ENCODE measurements at places on chromosomes 16 and 17.

DNA sequence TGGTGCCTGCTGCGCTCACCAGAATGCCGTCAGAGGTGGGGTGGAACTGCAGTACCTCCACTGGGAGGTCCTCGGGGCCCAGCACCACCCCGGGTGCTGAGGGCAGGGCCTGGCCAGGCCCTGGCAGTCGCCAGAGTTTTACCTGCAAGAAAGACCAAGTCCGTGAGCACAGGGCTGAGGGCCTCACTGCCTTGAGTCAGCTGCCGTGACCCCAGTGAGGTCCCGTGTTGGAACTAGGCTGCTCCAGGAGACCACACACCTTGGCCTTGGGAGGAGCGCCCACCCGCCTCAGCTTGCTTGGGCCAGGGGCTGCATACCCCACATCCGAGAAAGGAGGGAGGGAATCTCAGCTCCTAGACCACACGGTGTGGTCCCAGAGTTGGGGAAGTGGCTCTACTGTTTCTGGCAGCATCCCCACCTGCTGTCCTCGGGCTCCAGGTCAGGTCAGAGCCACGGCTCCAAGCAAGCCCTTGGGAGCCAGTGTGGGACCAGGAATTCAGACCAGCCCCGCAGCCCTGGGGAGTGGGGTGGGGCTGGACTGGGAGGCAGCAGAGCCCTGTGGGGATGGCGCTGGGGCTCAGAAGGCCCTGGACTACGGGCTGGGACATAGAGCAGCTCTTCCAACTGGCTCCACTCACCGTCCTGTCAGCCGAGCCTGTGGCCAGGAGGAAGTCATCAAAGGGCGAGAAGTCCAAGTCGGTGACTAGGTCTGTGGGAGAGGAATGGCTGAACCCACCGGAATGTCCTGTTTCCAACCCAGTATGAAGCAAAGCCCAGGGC, 8.7 kb downstream of the CORO7 start:
- DNase-seq, result no peak

GRCh38 chr16:76175718-76176117, 101.5 kb upstream of the CNTNAP4 start:
- no peak for DNase-seq

- DNase-seq, result no peak
These were observed 23.4 kb downstream of the NGFR start for GRCh38 chr17:49518346-49519078.

DNA sequence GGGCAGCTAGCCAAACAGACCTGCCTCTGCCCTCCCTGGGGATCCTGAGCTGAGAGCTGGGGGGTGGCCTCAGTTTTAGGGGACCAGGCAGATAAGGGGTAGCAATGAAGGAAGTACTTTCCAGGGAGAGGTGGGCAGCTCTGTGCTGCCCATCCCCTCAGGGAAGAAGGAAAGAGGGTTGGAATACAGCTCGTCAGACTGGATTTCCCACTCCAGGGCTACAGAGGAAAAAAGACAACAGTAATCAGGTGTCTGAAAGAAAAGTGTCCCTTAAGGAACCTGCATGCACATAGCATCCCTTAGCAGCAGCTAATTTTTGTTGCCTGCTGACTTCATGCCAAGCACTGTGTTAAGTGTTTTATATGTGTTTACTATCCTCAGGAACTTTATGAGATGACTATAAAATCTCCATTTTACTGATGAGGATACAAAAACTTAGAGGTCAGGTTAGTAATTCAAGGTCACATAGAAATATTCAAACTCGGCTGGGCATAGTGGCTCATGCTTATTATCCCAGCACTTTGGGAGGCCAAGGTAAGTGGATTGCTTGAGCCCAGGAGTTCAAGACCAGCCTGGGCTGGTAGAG, 3.2 kb upstream of the MRPL58 start:
- DNase-seq, result no peak

DNA sequence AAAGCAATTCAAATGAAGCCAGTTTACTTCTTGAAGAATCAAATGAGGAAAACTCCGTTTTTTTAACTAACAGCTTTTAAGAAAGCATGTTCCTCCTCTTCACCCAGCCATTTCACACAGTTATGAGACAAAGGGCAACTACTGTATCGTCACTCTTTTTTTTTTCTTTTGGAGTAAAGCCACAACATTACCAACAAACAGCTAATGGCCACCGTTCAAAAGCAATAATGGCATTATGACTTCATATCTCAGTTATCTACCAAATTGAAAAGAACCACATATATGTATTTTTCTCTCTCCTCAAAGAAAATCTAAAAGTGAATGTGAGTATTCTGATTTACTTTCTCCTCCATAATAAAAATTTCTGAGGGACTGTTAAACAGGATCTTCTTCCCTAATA, 14.5 kb downstream of the GRB2 start:
- DNase-seq, result no peak

GRCh38 chr16:69563605-69564580, 1.9 kb upstream of the NFAT5 start:
- no peak for DNase-seq

DNA sequence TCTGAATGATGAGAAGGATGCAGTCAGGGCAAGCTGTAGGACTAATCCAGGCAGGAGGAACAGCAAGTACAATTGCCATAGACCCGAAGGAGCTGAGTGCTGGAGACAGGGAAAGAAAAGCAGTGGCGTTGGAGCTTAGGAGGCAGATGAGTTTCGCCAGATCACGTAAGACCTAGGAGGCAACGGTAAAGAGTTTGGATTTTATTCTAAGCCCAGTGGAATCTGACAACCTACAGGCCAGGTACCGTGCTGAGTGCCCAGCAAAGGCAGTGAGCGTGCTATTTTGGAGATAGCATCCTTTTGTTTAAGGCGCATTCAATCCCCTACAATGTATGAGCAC, 1.2 kb downstream of the USP43 start:
- no peak for DNase-seq

DNA sequence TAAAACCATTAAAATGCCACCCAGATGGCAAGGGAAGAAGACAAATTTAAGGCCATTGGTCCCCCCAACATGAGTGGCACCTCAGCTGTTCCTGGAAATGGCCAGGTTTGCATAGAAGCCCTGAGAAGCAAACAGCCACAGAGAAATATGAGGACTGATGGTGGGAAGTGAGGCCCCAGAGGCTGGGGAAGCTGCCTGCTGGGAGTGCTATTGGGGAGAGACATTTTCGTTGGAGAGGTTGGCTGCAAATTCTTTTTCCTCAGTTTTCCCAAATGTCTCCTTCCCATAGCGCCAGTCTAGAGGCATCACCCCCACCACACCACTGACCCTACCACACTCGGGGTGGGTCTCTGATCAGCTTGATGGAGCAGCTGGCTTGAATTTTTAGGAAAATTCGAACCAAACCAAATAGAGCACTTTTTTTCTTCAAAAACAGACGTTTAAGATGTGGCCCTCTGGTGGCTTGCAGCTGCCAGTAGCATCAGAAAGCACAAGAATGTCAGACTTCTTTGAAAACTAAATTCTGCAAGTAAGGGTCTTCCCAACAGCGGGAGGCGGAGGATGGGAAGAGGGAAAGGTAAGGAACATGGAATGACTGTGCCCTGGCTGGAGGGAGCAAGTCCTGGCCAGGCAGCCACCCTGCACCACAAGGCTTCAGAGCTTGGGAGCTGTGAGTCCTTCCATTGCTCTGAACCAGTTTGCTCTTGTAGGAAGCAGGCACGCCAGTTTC, 13.2 kb upstream of the SLC12A3 start:
- DNase-seq, result no peak

DNA sequence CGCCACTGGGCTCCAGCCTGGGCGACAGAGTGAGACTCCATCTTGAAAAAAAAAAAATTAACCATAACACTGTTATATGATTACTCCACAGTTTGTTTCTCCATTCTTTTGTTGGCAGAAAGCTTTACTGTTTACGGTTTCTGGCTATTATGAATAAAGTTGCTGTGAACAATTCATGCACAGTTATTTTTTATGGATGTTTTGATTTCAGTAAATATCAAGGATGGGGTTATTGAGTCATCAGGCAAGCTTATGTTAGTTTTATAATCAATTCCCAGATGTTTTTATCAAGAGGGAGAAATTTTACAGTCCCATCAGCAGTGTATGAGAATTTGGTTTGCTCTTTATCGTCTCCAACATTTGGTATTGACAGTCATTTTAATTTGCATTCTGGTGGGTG, 67.9 kb downstream of the TAOK1 start:
- DNase-seq, result no peak

DNA sequence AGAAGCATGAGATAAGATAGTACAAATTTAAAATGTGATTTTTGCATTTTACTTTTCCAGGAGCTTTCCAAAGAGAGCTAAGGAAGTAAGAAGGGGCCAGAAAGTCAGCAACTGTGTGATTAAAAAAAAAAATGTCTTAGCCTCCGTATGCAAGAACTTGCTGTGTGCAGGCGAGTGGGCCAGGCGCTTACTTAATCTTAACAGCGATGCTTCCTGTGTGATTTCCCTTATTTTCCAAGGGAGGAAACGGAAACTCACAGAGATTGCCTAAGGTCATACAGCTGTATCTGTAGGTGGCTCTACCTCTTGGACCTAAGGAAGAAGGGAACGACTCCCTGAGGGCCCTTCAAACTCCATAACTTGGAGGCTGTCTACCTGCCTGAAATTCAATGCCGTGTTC, 11.1 kb downstream of the HS3ST3B1 start:
- DNase-seq, result no peak

GRCh38 chr17:61400717-61401388, 1.2 kb downstream of the TBX2 start:
- DNase-seq, result no peak

DNA sequence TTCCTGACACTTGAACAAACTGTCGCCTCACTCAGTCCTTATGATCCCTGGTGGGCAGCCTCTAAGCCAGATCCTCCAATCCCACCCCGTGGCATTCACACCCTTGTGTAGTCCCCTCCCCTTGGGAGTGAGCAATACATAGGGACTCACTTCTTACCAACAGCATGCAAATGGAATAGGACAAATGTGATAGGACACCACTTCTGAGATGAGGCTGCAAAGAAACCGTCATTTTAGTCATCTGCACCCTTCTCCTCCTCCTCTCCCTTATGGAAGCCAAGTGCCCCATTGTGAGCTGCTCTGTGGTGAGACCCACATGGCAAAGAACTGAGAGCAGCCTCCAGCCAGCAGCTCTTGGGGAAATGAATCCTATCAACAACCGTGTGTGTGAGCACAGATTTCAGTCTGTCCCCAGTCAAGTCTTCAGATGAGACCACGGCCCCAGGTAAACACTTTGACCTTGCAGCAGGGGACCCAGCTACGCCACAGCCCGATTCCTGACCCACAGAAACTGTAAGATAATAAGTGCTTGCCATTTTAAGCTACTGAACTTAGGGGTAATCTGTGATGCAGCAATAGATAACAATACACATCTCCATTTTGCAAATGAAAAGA, 46.9 kb downstream of the ZFHX3 start:
- DNase-seq, result no peak

- no peak for DNase-seq
These were observed 14.4 kb downstream of the SYCE1L start for GRCh38 chr16:77213542-77214106.

DNA sequence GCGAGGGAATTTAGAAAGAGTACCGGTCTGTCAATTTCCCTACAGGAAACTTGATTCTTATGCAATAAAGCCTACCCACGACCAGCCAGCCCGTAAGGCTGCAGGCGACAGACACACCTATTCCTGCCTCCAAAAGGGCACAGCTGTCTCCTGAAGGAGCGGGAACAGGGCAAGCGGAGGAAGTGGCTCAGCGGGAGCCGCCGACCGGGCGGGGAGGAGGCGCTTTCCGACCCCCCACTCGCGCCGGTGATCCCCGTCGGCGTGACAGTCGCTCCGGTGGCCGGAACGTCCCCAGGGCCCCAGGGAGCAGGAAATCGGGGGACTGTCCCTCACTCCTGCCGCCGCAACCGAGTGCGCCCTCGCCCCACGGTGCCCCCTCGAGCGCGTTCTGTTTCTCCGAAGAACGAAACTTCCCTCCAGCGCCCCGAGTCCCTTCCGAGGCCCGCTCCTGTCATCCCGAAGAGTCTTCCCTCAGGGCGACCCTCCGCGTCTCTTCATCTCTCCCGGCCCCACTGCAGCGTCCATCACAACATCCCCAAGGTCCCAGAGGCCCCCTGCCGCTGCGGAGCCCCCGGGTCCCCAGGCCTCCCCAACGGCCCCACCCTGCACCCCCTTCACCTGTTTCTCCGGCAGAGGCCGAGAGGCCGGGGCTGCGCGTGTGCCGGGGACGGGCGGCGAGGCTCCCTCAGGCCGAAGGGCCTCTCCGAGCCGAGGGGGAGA, 421 bp downstream of the STAT3 start:
- no peak for DNase-seq

DNA sequence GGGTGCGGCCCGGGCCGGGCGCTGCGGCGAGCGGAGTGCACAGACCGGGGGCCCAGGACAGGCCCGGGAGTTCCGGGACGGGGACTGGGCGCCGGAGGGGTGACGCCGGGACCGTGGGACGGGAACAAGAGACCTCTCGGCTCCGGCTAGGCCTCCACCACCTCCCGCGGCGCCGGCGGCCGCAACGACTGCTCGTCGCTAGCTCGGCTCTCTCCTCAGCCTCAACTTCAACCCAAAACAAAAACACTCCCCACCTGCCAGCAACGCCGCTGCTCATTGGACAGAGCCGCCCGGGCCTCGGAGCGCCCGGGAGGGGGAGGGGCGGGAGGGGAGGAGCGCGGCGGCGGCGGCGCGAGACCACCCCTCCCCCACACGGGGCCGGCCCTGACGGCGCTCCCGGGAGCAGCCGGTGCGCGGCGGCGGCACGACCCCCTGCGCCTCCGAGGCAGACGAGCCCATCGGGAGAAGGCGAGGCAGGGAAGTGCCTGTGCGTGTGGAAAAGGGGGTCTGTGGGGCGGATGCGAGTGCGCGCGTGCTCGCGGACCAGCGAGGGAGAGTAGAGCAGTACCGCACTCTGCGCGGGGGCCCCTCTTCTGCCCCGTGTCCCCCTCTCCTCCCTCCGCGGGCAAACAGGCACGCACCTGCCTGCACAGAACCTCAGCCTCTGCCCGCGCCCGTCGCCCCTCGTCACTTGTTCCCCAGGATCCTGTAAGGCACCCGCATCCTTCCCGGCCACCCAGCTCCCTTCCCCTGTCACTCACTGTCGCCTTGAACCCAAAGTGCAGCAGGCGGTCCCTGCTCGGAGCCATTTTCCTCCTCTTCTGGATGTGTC, at the start of gene FBXL20:
Gene FBXL20, minus strand, starts transcription at position 215 of the 832 bp plus-strand sequence. CDS start 224 bp downstream, outside the sequence.
- peak; percentile 93 for DNase-seq

- no peak for DNase-seq
These were observed 5.1 kb upstream of the KRT16 start for GRCh38 chr17:41617698-41618097.

DNA sequence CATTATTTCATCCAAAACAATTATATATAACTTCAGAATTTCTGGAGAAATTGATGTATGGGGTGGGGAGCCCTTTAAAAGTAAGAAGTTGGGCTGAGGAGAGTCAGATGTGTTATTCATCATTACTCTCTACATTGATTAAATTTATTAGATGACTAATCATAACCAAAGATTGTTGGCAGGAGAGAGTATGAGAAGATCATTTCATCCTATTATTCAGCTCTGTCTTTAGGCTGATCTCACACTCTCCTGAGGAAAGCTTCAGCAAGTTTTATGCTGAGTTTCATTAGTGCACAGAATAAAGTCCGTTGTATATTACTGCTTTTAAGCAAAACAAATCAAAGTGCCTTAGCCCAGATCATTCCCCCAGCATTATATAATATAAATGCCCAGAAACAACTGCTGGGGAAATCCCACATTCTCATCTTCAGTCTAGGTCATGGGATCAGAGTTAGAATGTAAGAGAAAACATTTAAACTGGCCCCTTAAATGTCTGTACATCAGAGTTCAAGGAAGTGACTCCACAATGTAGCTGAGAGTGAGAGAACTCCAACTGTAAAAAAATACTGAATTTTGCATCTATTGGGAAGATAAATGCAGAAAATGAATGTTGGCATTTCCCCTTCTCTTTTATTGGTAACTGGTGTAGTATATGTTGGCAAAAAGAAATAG, 130.1 kb upstream of the HLF start:
- DNase-seq, result no peak

All from skin of body (tissue), 3 donors.